ENCODE measurements at places on chromosomes 1 and 21. TPM values are rescaled to one million over a fixed set of nuclear protein-coding genes. Genes with fewer than 3 reads are reported as not detected.

Gene XCL2
- total RNA-seq = 18.9 TPM

Gene TEKT2
- total RNA-seq = 0.47 TPM

Gene PRELP
- total RNA-seq = not detected

Gene C1orf116
- total RNA-seq = 0.27 TPM

Gene LRRC8B
- total RNA-seq = 11.8 TPM

Gene CEP85
- 7.1 TPM for total RNA-seq
